ENCODE measurements at places on chromosomes 12 and 14. TPM values are rescaled to one million over a fixed set of nuclear protein-coding genes. Genes with fewer than 3 reads are reported as not detected.
A peak's percentile ranks its signal among the peaks of the same experiment; 100 is the strongest.

DPY19L2 gene
- 21.0 TPM for total RNA-seq

RAB15 gene
- total RNA-seq: 7.8 TPM

TAS2R10 gene
- 4.6 TPM for total RNA-seq

KRT7 gene
- 105 TPM for total RNA-seq

CEBPE gene
- total RNA-seq: not detected

KSR2 gene
- total RNA-seq: 0.07 TPM

COX8C gene
- total RNA-seq: not detected

TCTN2 gene
- total RNA-seq: 4.6 TPM

DNA sequence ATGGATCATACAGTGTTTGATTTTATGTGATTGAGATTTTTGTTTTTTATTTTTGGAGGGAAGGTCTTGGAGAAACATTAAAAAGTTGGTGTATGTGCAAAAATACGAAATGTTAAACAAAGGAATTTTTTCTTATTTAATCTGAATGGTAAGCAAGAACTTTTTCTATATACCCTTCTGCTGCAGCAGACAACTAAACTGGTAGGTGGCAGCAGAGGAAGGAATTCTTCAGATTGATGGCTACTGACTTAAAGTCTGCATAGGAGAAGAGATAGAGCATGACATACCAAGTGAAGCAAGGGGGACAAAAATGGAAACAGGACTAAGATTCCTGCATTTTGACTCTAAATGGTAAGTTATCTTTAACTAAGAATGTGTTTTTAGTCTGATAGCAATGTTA lies 42.0 kb upstream of the A2ML1 start:
- no peak for DNase-seq

GRCh38 chr12:118840399-118840798 lies 140.9 kb upstream of the SRRM4 start:
- no peak for DNase-seq

GRCh38 chr14:73452341-73453186 lies 5.8 kb downstream of the NUMB start:
- DNase-seq: no peak

GRCh38 chr14:94536836-94537235 lies 24.4 kb upstream of the SERPINA4 start:
- DNase-seq: no peak

GRCh38 chr12:93137656-93138612 lies 208.8 kb upstream of the EEA1 start:
- DNase-seq: no peak

DNA sequence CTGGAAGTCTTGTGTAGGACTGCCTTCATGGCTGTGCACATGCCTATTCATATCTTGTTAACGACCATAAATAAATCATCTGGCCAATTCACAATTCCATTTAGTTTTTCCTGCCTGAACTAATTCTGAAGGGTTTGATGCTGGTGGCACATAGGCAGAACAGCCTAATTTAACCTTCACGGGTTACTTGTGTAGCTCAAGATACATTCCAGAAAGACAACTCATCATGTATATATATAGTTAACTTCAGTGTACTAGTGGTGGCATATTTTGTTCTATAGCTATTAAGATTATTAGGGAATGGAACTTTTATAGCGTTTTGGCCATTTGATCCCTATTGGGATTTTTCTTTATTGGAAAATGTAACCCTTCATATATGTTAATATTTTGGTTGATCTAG lies 31.4 kb downstream of the CFAP54 start:
- no peak for DNase-seq

DNA sequence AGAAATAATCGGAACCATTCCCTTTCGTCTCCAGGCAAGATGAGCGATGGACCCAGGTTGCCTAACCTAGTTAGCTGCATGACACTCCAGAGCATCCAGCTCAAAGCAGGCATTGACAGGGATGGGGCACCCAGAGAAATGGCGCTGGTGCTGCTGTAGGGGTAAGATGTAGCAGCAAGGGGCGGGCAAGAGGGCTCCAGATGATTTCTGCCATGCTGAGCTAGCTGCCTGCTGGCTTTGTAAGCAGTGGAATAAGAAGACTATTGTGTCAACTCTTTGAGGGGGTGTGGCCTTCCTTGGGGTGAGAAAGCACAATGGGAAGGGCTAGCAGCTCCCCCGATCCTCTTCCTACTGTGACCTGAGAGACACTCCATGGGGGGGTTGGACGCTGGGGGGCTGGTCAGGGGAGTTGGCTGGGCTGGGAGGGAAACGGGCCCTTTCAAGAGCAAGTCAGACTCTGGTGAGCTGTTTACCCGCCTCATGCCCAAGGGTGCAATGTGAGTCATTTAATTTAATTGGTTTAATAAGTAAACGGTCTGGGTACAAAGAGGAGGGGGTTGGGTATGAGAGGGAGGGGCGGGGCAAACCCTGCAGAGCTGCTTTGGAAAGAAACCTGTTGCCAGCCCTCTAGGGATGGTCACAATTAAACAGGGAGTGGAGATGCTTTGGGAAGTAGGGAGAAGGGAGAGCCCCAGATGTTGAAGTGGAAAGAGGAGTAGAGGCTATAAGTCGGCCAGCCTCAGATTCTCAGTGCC lies 50.5 kb downstream of the B4GALNT3 start:
- no peak for DNase-seq

- DNase-seq: no peak
Observed at GRCh38 chr14:103721334-103722120, 5.9 kb downstream of the ZFYVE21 start.

DNA sequence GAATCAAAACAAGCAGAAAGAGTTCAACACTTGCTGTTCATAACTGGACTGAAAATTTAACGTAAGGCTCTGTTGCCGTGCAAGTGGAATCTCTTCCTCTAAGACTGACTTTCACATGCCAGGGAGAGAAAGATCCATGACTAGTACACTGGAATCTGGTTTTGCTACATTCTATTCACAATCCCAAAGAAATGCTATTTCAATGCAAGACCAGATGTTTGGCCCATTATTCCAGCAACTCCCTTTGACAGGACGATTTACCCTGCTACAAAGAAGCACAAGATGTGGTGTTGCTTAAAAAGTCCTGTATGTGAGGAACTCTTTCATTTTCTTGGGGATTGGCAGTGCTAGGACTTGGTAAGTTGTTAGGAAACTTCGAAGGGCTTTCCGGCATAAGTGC lies 17.4 kb downstream of the RFC5 start:
- DNase-seq: no peak

DNA sequence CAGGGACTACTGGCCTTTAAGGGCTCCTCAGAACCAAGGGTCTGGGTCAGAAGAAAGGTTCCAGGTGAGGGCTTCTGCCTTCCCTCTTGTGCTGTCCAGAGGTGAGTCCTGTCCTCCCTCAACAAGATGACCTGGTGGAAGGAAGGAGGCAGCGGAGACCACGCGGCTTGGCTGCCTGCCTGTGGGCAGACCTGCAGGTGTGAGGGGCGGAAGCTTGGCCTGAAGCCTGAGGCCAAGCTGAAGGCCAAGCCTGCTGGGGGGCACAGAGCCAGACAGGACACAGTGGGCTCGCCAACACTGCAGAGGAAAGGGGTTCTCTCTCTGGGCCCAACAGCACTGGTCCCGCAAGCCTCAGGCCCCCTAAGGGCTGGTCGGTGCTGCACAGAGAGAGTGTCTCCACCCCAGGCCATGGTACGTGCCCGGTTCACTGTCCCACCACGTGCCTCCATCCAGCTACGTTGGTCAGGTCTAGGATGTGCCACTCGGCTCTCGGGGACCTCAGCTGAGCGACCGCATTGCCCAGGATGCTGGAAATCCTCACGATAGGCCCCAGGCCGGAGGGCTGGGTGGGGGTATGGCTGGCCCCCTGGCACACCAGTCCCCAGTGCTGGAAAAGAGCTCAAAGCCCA lies 170.0 kb upstream of the PRMT8 start:
- DNase-seq: no peak

DNA sequence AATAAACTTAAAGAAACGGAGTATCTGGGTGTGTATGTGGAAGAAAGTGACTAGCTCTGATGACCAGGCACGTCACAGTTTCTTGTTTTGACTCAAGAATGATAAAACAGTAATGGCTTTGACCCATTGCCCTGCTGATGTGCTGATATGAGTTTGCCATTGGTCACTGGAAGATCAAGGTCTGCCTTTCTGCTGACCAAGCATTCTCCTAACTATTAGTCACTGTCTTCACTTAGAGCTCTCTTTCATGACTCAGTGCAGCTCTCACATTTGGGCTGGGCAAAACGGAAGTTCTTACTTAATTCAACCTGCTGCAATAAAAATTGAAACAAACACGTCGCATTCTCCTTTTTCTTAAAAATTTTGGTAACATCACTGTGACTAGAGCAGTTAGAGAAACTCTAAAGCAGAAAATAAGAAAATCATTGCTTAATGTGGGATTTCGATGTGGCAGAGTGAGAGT lies 366.7 kb downstream of the BTG1 start:
- peak; percentile 3 for DNase-seq

- no peak for DNase-seq
Observed at GRCh38 chr12:92546635-92547348, 156.0 kb upstream of the PLEKHG7 start.

GRCh38 chr14:105315941-105316576 lies 1.5 kb downstream of the PACS2 start:
- no peak for DNase-seq

DNA sequence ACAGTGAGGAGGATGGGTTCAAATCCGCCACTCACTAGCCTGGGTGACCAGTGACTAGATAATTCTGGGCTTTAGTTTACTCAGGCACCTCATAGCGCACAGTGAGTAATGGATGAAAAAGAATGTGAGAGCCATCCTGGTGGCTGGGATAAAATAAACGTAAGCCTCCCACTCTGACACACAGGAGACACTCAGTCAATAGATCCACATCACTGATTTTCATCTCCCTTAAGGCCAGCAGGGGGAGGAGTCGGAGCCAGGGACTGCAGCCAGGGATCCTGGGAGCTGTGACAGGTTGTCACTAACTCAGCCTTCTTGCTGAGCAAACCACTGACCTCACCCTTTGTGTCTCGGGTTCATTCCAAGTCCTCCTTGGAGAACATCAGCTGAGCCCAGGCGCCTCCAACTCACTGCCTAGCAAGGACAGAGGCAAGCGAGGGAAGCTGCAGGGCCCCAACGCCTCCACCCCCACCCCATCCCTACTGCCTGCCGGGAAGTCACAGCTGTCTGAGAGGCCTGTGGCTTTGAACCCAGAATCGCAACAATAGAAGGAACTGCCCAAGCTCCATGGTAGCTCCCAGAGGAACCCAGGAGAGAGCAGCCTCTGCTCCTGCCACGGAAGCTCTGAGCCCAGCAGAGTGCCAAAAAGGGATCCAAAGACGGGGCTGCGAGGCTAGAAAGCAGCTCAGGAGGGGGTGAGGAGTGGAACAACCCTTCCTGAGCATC lies 30.7 kb downstream of the PXN start:
- peak; percentile 87 for DNase-seq

- no peak for DNase-seq
Observed at GRCh38 chr12:46674129-46674528, 151.7 kb downstream of the SLC38A4 start.

GRCh38 chr14:94181835-94182234 lies 7.7 kb downstream of the PPP4R4 start:
- DNase-seq: no peak

- DNase-seq: no peak
Observed at GRCh38 chr12:93126069-93126474, 197.0 kb upstream of the EEA1 start.

GRCh38 chr14:93847473-93847872 lies 59.2 kb upstream of the PRIMA1 start:
- DNase-seq: no peak

GRCh38 chr12:4996714-4997113 lies 47.0 kb upstream of the KCNA5 start:
- no peak for DNase-seq

DNA sequence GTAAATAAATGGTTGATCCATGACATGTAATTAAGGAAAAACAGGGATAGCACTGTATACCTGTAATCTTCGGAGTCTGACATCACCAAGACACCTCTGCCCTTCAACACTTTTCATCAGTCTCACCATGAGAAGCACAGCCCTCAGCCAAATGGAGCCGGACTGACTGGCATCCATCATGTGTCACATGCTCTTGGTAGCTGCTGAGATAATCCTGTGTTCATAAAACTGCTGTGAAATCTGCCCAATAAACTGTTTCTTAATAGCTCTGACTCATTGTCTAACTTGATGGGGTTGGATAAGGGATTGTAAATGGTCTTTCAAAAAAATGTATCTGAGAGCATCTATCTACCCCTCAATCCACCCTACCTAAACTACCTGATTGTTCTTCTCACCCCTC lies 33.6 kb downstream of the KCNH5 start:
- no peak for DNase-seq

All from thoracic aorta (tissue), 2 donors.